NCI-H524 treated with DMSO at 0.1 percent for 48 hours (cell line): ENCODE measurements at places on chromosomes 1 and 21.

DNA sequence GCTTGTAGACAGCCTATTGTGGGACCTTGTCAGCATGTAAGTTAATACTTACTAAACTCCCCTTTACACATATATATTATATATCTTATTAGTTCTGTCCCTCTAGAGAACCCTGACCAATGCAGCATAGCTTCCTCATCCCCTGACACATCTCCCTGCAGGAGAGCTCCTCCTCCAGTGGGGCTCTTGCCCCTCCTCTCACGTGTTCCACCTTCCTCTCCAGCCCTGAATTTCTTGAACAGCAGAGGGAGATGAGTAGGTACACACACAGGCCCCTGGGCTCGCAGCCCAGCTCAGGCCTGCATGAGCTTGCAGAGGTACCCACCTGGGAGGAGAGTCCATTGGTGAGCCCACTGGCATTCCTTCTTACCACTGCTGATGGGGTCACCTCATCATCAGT lies 27.3 kb upstream of the GOLT1A start:
- DNase-seq, result no peak

- DNase-seq, result no peak
Measured at GRCh38 chr1:39657402-39657801, 14.5 kb downstream of the NT5C1A start.

DNA sequence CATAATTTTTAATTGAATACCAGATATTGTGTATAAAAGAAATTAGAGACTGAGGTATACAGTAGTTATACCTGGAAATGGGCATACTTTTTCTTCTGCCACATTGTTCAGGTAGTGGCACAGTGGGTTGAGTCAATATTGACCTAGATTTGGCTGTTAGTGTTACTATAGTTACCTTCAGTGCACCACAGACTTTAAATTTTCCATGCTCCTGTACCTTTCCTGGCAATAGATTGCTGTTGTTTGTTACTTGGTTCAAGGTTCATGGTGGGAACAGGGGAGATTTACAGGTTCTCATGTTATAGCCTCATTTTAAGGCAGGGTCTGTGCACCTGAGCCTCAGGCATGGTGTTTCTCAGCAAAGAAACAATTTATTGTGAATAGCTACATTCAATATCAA lies 218.7 kb downstream of the LBR start:
- no peak for DNase-seq

DNA sequence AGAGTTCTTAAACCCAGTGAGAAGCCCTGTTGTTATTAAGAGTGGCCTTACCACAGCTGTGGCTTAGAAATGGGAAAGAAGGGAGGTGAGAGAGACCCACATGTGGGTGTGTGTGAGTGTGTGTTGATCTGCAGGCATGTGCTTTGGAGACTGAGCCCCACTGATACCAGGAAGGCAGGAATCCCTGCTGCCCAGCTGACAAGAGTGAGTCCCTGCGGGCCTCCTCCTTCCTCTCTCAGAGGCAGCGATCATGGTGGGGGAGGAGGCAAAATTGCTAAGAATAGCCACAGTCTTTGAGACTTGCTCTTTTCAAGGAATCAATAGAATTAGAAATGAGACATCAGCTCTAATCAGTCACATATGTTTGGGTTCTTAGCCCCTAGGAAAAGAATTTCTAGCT lies 87.0 kb upstream of the WARS2 start:
- no peak for DNase-seq

GRCh38 chr1:181674617-181675016 lies 191.3 kb downstream of the CACNA1E start:
- no peak for DNase-seq

DNA sequence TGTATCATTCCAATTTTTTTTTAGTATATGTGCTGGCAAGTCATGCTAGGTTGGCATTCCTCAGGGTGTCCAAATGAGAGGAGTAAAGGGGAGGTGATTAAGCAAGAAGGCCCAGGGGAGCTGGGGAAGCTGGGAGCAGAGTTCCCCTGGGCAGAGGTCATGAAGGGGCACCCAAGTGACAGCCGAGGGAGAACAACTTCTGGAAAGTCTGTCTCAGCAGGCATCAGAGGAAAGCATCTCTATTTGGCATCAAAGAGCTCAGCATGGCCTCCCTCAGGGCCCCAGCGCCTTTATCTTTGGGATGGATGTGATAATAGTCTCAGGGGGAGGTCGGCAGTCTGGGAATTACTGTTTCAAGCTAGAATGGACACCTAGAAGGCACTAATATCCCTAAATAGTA lies 5.0 kb upstream of the ENO1 start:
- no peak for DNase-seq

GRCh38 chr1:88421997-88422396 lies 262.1 kb upstream of the PKN2 start:
- DNase-seq, result no peak

DNA sequence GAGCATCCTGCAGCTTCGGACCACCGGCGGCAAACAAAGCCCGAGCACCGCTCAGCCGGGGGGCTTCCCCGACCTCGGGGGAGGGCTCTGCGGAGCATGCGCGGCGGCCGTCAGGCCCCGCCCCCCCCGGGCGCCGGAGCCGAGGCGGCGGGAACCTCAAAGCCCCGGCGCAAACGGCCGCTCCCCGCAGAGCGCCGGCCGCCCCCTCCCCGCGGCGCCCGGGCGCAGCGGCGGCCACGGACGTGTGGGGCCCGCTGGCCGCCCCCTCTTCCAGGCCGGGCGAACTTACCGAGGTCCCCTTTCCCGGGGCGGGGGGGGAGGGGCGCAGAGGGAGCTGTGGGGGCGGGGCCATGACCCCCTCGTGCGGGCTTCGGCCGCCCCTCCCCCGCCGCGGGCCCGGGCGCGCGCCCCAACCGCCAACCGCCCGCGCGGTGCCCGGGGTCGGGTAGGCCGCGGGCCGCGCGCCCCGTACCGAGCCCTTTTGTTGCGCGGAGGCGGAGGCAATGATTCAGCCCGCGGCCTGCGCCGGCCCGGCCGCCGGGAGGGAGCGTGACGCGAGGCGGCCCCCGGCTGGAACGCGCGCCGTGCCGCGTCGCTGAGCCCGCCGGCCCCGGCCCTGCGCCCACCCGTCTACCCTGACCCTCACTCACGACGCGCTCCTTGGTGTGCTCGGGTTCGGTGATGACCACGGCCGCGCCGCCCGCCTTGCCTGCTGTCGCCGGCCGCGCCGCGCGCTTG lies 1.7 kb downstream of the RCC2 start:
- DNase-seq, result no peak
